ENCODE measurements at places on chromosomes 6 and 20. TPM values are rescaled to one million over a fixed set of nuclear protein-coding genes. Genes with fewer than 3 reads are reported as not detected.

DNA sequence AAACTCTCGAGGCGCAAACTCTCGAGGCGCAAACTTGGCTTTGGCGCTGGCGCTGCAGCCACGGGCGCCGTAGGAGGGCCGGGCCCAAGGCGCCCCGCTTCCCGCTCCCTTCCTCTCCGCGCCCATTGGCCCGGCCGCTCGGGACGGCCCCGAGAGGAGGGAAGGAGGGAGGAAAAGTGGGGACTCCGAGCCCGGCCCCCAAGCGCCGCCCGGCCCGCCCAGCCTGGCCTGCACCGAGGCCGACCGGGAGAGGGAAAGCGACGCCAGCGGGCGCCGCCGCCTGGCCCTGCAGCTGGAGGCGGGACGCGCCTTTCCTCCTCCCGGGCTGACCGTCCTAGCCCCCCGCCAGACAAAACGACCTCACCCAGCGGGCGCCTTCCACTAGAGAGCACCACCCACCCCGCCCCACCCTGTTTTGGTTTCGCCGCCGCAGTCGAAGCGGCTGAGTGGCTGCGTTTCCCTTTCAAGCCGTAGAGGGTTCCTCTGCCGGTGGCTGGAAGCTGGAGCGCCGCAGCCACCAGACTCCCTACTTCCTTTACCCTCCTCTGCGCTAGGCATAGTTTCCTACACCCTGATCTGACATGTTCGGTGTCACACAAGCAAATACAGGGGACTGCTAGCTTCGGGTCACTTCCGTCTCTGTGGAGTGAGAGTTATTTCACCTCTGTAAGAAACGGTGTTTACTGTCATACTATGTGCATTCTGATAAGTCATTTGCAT lies at the start of gene MBOAT1:
Gene MBOAT1 (minus strand): TSS at position 78 of the 720 bp plus-strand sequence. CDS start 235 bp downstream, outside the sequence.
- no peaks in the 10 kb centered on the region for H3K27me3 ChIP-seq
- H3K4me3 ChIP-seq = peak within 1 kb of the TSS; percentile 13
- no peaks in the 10 kb centered on the region for H3K36me3 ChIP-seq
- DNase-seq = peak; percentile 93

- H3K4me3 ChIP-seq = peak overlapping the region; percentile 71
- H3K27me3 ChIP-seq = no peaks in the 10 kb centered on the region
These were observed 1.3 kb downstream of the C20orf144 start for GRCh38 chr20:33663161-33664084.

DNA sequence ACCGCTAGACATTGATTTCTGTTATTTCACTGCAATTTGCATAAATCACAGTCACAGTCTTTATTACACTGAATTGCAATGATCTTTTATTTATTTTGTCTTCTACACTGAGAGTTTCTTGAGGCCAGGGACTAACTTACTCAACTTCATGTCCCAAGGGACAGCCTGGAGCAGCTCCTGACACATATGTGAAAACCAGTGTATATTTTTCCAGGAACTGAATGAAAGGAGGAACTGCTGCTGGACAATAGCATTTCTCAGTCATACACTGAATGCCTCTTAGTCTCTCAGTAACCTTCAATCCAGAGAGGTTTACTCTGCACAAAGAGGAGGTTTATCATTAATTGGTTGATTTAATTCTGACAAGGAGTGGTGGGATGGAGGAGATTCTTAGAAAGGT lies 5.9 kb downstream of the F13A1 start:
- H3K27ac ChIP-seq = no peak overlapping the region
- no peak for DNase-seq
- peaks cover 29% of the 10 kb centered on the region for H3K27me3 ChIP-seq
- no peak overlapping the region for H3K4me3 ChIP-seq
- H3K36me3 ChIP-seq = no peaks in the 10 kb centered on the region

Gene ADGRB3
- 0.37 TPM for total RNA-seq
